ENCODE measurements at places on chromosomes 7 and 10.

DNA sequence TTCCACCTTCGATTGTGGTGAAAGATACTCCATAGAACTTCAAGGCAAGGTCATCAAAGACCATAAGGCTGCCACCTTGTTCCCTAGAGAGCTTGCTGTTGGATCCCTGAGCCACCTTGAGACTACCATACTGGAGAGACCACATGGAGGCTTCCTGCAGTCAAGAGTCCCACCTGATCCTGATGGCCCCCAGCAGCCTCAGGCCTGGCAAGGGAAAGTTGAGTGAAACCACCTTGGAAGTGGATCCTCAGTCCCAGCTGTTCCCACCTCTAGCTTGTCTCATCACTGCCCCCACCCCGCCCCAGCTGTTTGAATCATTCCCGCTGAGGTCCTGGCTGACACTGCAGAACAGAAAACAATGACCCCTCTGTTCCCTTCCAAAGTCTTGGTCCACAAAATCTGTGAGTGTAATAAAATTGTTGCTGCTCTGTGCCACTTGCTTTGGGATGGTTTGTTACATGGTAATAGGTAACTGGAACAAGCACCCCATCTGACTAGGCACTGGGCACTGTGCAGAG lies 32.0 kb downstream of the PRLHR start:
- no peak for DNase-seq

DNA sequence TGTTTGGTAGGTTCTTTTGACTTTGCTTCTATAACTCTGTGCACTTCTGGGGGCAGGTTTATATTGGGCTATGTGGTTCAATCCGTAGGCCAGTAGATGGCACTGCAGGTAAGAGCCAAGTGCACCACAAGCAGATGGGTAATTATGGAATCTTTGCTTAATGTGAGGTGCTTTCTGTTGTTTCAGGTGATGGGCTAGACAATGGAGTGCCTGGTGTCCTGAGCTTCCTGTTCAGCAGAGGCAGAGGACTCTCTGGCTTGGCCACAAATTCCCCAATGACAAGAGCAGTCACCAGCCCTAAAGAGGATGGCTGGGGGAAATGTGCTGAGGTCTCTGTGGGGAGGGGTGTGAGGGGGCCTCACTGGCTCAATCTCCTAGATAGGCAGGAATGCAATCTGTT lies 455.0 kb downstream of the CCSER2 start:
- DNase-seq = no peak

DNA sequence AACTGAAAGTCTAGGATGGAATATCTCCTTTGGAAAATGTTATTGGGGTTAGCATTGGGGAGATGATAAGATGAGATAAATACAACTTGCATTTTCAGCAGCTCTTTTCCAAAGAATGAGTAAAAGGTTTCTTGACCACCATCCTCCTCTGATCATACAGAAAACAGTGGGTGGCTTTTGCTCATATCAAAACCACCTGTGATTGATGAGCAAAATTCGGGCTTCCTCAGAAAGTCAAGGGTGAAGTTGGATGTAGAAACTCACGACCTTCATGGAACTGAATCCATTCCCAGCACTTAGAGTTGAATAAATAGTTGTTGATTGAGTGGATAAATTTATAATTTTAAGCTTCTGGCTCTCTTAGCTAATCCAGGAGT lies 158.4 kb downstream of the DNAJB6 start:
- no peak for DNase-seq

- no peak for DNase-seq
These were observed 164.4 kb downstream of the SH2D4B start for GRCh38 chr10:80702143-80702542.

DNA sequence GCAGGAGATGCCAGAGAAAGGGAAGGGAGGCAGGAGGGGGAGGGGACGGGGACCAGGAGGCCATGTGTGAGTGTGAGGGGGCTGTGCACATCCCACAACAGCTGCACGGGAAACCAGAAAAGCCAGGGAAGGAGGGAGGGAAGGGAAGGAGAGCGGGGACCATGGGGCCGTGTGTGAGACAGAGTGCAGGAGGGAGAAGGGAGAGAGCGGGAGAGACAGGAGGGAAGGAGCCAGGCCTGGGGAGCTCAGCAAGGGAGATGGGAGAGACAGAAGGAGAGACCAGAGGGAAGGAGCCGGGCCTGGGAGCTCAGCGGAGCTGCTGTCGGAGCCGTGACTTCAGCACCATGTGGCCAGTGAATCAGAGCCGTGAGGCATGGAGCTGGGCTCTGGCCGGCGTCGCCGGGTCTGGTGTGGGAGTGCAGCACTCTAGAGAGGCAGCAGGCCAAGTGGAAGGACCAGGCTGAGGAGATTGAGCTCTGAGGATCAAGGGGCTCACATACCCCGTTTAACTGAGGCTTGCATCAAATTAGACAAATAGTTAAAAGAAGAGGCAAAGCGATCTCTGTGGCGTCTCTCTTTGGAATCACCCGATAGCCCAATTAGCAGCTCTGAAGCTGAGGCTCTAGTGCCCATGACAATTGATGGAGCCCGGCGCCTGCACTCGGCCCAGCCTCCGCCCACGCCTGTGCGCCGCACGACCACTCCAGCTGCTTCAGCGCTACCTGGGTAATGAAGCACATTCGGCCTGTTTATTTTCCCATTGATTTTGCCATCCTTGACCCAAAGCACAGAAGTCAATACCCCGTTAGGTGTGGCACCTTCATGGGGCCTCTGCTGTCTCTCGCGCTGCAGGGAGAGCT lies 150.4 kb downstream of the MAD1L1 start:
- DNase-seq = no peak

DNA sequence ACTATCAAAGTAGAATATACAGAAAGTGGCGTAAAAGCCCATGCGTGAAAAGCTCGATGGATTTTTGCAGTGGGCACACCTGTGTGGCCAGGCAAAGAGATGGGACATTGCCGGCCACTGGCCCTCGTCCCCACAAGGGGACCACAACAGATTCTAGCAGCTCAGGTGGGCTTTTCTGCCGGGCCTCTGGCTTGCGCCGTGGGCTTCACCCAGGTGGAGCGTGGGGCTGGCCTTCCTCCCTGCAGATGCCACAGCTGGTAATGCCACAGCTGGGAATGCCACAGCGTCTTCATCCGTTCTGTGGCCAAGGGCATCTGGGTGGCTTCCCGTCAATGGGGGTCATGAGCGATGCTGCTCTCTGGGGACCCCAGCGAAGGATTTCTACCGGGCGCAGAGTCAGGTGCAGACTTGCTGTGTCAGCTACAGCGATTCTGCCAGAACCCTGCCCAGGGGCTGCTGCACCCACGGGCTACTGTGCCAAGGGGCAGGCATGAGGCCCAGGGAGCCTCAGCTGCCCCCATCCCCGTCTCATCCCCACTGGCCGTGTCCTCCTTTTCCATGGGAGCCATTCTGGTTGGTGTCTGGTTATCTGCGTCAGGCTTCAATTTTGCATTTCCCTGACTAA lies 52.5 kb upstream of the NKX6-2 start:
- no peak for DNase-seq

DNA sequence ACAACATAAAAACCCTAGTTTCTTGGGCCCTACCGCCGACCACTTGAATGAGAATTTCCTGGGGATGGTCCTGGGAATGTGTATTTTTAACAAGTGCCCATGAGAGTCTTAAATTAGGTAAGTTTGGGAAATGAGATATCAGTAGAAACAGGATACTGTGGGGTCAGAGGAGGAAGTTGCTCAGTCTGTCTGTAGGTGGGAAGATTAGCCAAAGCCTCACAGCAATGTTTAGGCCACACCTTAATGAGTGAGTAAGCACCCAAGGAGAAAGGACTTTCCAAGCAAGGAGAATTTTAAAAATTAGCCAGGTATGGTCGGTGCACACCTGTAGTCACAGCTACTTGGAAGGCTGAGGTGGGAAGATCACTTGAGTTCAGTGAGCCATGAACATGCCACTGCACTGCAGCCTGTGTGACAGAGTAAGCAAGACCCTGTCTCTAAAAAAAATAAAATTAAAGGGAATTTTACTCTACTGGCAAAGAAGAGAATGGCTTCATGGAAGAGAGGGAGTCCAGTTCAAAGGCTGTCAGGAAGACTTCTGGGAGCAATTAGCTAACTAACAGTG lies 31.9 kb downstream of the PAPSS2 start:
- no peak for DNase-seq

DNA sequence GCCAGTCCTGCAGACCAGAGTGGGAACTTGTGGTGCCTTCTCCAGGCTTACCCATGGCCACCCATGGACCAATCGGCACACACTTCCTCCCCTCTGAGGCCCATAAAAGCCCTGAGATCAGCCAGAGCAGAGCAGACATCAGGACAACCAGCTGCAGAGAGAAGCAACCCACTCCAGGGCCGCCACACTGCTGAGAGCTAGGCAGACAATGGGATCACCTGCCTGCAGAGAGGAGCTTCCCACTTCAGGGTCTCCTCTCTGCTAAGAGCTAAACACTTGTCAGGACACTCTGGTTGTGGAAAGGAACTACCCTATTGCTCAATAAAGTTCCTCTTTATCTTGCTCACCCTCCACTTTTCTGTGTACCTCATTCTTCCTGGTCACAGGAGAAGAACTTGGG lies 34.0 kb downstream of the C7orf25 start:
- DNase-seq = no peak

DNA sequence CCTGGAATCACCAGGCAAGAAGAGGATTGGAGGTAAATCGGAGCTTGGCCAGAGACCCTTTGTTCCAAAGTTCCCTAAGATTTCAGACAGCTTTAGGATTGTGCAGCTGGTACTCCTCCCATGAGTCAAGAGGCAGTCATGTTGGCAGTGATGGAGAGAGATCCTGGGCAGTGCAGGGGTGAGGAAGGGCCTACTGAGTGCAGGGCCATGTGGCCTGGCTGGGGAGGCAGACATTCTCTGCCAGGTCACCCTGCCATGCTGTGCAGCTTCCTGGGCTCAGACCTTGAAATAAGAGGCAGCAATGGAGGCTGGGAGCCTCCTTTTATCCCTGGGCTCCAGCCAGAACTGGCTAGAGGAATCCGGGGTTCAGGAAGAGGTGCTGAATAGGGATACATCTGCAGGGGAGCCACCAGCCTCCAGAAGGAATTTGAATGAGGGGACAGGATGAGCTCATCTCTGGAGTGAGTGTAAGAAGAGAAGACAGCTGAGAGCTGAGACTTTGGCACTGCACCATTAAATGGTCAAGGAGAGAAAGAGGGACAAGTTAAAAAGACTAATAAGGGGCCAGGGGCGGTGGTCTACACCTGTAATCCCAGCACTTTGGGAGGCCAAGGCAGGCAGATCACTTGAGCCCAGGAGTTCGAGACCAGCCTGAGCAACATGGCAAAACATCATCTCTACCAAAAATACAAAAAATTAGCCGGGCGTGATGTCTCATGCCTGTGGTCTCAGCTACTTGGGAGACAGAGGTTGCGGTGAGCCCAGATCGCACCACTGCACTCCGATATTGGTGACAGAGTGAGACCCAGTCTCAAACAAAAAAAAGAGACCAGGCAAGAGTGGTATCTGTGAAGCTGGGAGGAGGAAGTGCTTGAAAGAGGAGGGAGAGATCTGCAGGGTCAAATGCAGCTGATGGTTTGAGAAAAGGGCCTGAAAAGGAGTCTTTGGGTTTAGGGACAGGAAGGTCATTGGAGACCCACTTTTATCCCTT lies 12.0 kb downstream of the SFTPD start:
- no peak for DNase-seq

- no peak for DNase-seq
These were observed 37.2 kb upstream of the TARP start for GRCh38 chr7:38310591-38311101.

DNA sequence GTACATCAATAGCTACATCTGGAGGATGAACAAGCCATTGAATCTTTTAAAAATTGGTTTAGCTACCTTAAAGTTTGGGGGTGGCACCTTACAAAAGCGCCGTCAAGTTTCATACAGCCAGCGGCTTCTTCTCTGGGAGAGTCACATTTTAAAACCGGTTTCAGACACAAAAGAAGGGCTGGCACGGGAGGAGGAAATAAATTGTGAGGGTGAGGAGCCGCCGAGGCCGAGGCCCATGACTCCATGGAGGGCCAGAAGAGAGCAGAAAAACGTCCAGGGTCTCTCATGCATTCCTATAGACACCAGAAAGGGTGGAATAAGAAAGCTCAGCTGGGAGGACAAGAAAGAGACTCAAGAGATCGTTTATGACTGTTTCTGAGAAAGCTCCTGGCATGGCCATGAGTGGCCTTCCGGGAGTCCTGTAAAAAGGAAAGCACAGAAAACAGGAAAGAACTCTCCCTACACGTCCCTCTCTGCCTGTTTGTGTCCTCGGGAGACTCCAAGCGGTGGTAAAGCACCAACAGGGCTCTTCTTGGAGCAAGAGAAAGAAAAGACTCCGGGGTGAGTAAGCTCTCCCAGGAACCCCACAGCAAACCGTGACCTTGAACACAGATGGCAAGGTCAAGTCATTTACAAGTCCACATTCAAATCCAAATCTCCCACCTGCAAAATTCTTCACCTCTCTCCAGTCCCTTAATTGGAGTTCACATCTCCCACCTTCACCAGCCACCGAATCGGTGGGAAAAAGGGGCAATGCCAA lies 1.8 kb downstream of the FRAT2 start:
- DNase-seq = no peak

Measured in activated T-helper 9 cell treated with anti-CD3 and anti-CD28 coated beads, Interleukin-2, amount 50 U/mL, for 16 hours (primary cell).